Neural progenitor cell (in vitro differentiated cells): ENCODE measurements at places on chromosomes 4 and X. TPM values are rescaled to one million over a fixed set of nuclear protein-coding genes. Genes with fewer than 3 reads are reported as not detected.

DNA sequence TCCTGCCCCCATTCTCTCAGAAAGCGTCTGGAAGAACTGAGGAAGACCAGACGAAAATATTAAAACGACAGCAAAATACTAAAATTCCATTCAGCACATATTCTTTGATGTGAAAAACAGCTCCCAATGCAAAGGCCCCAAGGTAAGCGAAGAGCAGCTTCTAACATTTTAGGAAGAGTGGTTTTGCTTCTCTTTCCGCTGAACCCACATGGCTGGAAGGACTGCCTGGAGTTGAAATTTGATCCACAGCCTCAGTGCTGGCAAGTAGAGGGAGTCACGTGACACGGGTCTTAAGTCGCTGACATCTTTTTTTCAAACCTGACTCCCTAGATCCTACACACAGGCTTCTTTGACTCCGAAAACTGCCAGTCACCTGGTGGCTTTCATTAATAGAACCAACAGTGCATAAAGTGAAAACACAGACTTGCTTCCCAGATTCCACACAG, at the start of gene FAM13A:
Gene FAM13A (minus strand): TSS at position 233 of the 446 bp plus-strand sequence. CDS start 221 bp downstream, at position 12.
- H3K36me3 ChIP-seq, result no peaks in the 10 kb centered on the region
- no peaks in the 10 kb centered on the region for H3K27me3 ChIP-seq
- peaks cover 23% of the 10 kb centered on the region for H3K4me1 ChIP-seq
- DNase-seq, result peak; percentile 97

GRCh38 chr4:139844459-139845036, 178.9 kb downstream of the MGST2 start:
- peaks cover 67% of the 10 kb centered on the region for H3K4me1 ChIP-seq
- H3K4me3 ChIP-seq, result no peak overlapping the region
- H3K36me3 ChIP-seq, result no peaks in the 10 kb centered on the region
- DNase-seq, result no peak

DNA sequence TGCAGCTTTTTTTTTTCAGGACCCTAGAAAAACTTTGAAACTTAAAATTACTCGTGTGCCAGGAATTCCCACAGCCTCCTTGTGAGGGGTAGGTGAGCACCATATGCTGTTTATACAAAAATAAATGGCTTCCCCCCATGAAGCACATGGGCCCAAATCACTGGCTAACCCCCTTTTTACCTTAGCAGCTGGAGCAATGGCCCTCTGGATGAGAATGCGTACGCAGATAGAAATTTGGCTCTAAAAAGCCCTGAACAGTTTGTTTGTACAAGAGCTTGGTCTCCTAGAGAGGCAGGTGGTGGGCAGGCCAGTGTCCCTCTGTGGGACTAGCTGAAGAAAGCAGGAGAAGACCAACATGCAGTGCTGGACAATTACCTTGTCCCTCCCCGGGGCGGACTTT, 76.5 kb downstream of the SLC9A6 start:
- H3K36me3 ChIP-seq, result no peaks in the 10 kb centered on the region
- H3K27me3 ChIP-seq, result no peaks in the 10 kb centered on the region
- no peak overlapping the region for H3K27ac ChIP-seq
- H3K4me1 ChIP-seq, result no peaks in the 10 kb centered on the region

- H3K27ac ChIP-seq, result no peak overlapping the region
- H3K36me3 ChIP-seq, result no peaks in the 10 kb centered on the region
- DNase-seq, result peak; percentile 18
These were observed 213.4 kb upstream of the LNX1 start for GRCh38 chr4:53804719-53805118.

CT45A9 gene
- total RNA-seq, result not detected in 2 replicates

LAMP2 gene
- 20.4 and 29.6 TPM in 2 replicates for total RNA-seq

- DNase-seq, result no peak
- no peak overlapping the region for H3K27ac ChIP-seq
- H3K36me3 ChIP-seq, result no peaks in the 10 kb centered on the region
- no peak overlapping the region for H3K4me3 ChIP-seq
These were observed 47.5 kb upstream of the CLDN34 start for GRCh38 chrX:9919632-9920172.

PCDH18 gene
- 162 and 220 TPM in 2 replicates for total RNA-seq

GAB1 gene
- 22.6 and 31.3 TPM in 2 replicates for total RNA-seq

DNA sequence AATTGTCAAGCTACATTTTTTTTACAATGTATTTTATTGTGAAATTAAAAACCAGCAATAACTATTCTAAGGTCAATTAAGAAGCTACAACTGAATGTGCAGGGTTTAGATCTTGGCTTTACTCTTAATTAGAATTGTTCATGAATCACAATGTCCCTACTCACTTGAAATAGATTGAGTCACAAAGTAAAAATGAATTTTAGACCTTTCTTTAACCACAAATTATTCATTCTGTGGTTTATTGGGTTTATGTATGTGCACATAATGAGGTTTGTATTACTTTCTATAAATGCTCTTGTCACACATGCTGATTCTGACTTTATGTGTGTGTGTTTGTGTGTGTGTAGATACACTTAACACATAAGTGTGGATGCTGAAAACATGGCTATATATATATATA, 647.0 kb upstream of the AADAT start:
- no peaks in the 10 kb centered on the region for H3K36me3 ChIP-seq
- no peak overlapping the region for H3K27ac ChIP-seq
- no peaks in the 10 kb centered on the region for H3K27me3 ChIP-seq
- no peak overlapping the region for H3K4me3 ChIP-seq
- no peak for DNase-seq

GRCh38 chrX:124507246-124507645, 160.9 kb downstream of the SH2D1A start:
- no peak overlapping the region for H3K4me3 ChIP-seq

EXOC1 gene
- total RNA-seq, result 39.0 and 52.0 TPM in 2 replicates

- H3K27me3 ChIP-seq, result peaks cover 62% of the 10 kb centered on the region
- H3K4me1 ChIP-seq, result peaks cover 18% of the 10 kb centered on the region
- H3K36me3 ChIP-seq, result no peaks in the 10 kb centered on the region
- H3K4me3 ChIP-seq, result no peak overlapping the region
These were observed 2.6 kb upstream of the TRPC5 start for GRCh38 chrX:112085149-112085548.

BEX4 gene
- total RNA-seq, result 64.0 and 106 TPM in 2 replicates

CLGN gene
- total RNA-seq, result 22.7 and 37.8 TPM in 2 replicates

DNA sequence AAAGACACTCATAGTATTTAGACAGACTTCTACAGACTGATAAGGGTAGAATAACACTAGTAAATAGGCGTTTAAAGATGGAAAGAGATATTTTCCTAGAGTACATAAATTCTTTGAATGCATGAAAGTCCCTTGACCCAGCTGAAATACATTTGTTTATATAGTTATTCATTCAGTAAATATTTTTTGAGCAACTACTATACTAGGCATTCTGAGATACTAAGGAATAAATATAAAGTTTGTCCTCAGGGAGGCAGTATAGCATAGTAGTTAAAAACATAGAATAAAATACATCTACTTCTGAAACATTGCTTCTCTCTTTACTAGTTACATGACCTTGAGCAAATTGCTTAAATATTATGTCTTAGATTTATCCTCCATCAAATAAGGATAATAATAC, 27.4 kb downstream of the HMGN5 start:
- H3K27ac ChIP-seq, result no peak overlapping the region
- no peak overlapping the region for H3K4me3 ChIP-seq
- no peak for DNase-seq
- H3K27me3 ChIP-seq, result no peaks in the 10 kb centered on the region
- no peaks in the 10 kb centered on the region for H3K4me1 ChIP-seq
- H3K36me3 ChIP-seq, result no peaks in the 10 kb centered on the region

- no peak overlapping the region for H3K27ac ChIP-seq
- H3K4me1 ChIP-seq, result peaks cover 37% of the 10 kb centered on the region
- no peaks in the 10 kb centered on the region for H3K36me3 ChIP-seq
- DNase-seq, result no peak
- H3K27me3 ChIP-seq, result peaks cover 7% of the 10 kb centered on the region
- H3K4me3 ChIP-seq, result no peak overlapping the region
These were observed 7.4 kb downstream of the ARHGAP10 start for GRCh38 chr4:147739239-147739823.

GRCh38 chrX:133999031-133999705, 13.8 kb upstream of the GPC3 start:
- H3K4me1 ChIP-seq, result peaks cover 25% of the 10 kb centered on the region
- no peak overlapping the region for H3K27ac ChIP-seq
- no peak overlapping the region for H3K4me3 ChIP-seq
- H3K36me3 ChIP-seq, result no peaks in the 10 kb centered on the region
- no peaks in the 10 kb centered on the region for H3K27me3 ChIP-seq
- no peak for DNase-seq

DNA sequence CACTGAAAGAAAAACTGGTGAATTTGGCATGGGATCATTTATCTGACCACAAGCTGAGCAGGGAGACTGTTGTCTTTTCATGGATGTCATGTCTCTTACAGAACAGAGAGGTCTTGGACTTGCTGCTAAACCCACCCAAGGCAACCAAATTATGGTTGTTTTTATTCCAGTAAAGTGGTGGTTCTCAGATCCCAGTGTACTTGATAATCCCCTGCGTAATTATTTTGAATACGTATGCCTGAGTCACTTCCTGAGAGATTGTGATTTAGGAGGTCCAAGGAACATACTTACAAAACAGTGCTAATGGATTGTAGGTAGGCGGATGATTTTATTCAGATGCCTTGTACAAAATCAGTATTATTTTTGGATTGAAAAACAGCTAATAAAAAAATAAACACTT, 585.6 kb downstream of the IL1RAPL1 start:
- H3K4me1 ChIP-seq, result no peaks in the 10 kb centered on the region
- no peak for DNase-seq
- no peaks in the 10 kb centered on the region for H3K36me3 ChIP-seq
- no peak overlapping the region for H3K4me3 ChIP-seq
- H3K27ac ChIP-seq, result no peak overlapping the region

GRCh38 chr4:1318488-1319213, 28.4 kb upstream of the UVSSA start:
- no peaks in the 10 kb centered on the region for H3K27me3 ChIP-seq
- no peak overlapping the region for H3K27ac ChIP-seq
- DNase-seq, result peak; percentile 28
- no peak overlapping the region for H3K4me3 ChIP-seq

EGFL6 gene
- total RNA-seq, result 0.19 and 1.2 TPM in 2 replicates

SHROOM2 gene
- total RNA-seq, result 9.1 and 11.8 TPM in 2 replicates

- H3K27me3 ChIP-seq, result no peaks in the 10 kb centered on the region
- H3K27ac ChIP-seq, result no peak overlapping the region
- no peak for DNase-seq
- H3K4me3 ChIP-seq, result no peak overlapping the region
These were observed 126.6 kb upstream of the SLC4A4 start for GRCh38 chr4:71212216-71212615.

SNCA gene
- 5.6 and 11.0 TPM in 2 replicates for total RNA-seq

HS3ST1 gene
- total RNA-seq, result not detected in 2 replicates

DNA sequence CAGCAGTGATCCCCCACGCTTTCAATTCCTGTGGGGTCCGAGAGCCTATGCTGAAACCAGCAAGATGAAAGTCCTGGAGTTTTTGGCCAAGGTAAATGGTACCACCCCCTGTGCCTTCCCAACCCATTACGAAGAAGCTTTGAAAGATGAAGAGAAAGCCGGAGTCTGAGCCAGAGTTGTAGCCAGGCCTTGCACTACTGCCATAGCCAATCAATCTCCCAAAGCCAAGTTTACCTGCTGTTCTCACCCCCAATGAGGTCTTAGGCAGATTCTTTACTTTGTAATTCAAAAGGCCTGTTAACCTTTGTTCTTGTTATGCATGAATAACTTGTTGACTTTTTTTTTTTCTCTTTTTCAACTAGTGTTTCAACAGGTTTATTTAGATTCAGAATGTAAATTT, 4.0 kb downstream of the MAGEB2 start:
- no peaks in the 10 kb centered on the region for H3K36me3 ChIP-seq
- no peaks in the 10 kb centered on the region for H3K4me1 ChIP-seq
- H3K27ac ChIP-seq, result no peak overlapping the region
- no peak for DNase-seq
- H3K4me3 ChIP-seq, result no peak overlapping the region

- DNase-seq, result no peak
- no peak overlapping the region for H3K27ac ChIP-seq
- H3K4me3 ChIP-seq, result no peak overlapping the region
- H3K36me3 ChIP-seq, result no peaks in the 10 kb centered on the region
These were observed 7.9 kb upstream of the PSAPL1 start for GRCh38 chr4:7442574-7443162.

TEX13D gene
- not detected in 2 replicates for total RNA-seq

GRCh38 chrX:121160987-121161386, 113.6 kb downstream of the GLUD2 start:
- H3K4me1 ChIP-seq, result peaks cover 19% of the 10 kb centered on the region
- H3K36me3 ChIP-seq, result no peaks in the 10 kb centered on the region
- no peak for DNase-seq
- H3K4me3 ChIP-seq, result no peak overlapping the region
- H3K27ac ChIP-seq, result no peak overlapping the region
- no peaks in the 10 kb centered on the region for H3K27me3 ChIP-seq

UPF3B gene
- total RNA-seq, result 12.4 and 21.7 TPM in 2 replicates

PASD1 gene
- total RNA-seq, result not detected in 2 replicates

EDA gene
- 6.8 and 7.4 TPM in 2 replicates for total RNA-seq

HTN3 gene
- not detected in 2 replicates for total RNA-seq

DNA sequence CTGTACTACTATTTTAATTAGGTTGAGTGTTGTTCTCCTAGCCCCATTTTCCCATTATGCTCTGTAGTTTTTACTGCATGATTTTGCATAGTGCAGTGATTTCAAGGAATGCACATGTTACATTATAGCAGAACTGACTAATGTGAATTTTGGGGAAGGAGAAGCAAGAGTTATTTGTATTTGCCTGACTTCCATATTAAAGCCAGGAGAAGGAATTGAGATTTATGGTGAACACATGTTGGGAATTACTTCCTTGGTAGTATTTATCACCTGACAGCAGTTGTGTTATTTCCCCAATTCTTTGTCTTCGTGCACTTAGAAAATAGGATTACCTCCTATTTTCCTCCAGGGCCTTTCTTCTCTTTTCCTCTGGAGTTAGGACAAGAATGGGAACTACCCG, 3.2 kb downstream of the TMEM144 start:
- no peak overlapping the region for H3K27ac ChIP-seq
- DNase-seq, result peak; percentile 17
- no peak overlapping the region for H3K4me3 ChIP-seq
- H3K4me1 ChIP-seq, result peaks cover 17% of the 10 kb centered on the region

DNA sequence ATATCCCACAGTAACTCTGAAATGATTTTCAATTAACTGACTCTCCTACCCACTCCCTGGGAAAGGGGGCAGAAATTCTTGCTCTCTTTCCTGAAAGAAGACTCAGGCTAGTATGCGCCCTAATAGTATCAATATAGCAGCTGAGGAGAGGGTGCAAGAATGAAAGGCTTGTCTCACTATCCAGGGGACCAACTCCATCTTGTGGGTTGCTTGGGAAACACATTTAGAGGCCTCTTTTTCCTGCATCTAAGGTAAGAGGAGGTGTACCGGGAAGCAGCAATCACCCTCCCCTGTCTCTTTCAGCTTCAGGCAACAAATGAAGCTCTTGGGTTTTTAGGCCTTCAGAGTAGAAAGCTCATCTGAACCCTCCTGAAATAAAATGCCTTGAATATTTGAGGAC, 11.3 kb downstream of the TMEM255A start:
- H3K27ac ChIP-seq, result no peak overlapping the region
- H3K36me3 ChIP-seq, result no peaks in the 10 kb centered on the region
- no peaks in the 10 kb centered on the region for H3K27me3 ChIP-seq
- peak; percentile 21 for DNase-seq
- no peaks in the 10 kb centered on the region for H3K4me1 ChIP-seq
